Stimulated activated CD4-positive, alpha-beta T cell treated with anti-CD3 and anti-CD28 coated beads, Interleukin-1b, Interleukin-23, amount 100 ng/mL, for 24 hours (primary cell): ENCODE measurements at places on chromosomes 2 and 18.

DNA sequence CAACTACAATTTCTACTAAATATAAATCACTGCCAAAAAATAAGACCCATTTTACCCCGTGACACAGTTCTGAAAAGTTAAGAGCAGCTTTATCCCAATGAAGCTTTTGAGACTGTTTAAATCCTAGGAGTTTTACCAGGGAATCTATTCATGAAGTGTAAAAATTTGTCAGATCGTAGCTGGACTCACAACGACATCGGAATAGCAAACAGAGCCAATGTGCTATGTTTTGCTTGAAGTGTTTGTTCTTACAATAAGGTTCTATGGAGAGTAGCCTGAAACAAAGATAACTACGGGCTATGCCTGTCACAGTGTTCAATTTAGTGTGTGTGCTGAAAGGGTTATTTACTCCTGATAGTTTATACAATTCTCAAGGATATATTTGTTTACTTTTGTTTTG, 78.5 kb upstream of the L3MBTL4 start:
- no peak for DNase-seq

GRCh38 chr2:62202019-62202722, 6.3 kb downstream of the B3GNT2 start:
- DNase-seq: no peak

- DNase-seq: no peak
These were observed 199.1 kb upstream of the SLC14A2 start for GRCh38 chr18:45416168-45416567.

DNA sequence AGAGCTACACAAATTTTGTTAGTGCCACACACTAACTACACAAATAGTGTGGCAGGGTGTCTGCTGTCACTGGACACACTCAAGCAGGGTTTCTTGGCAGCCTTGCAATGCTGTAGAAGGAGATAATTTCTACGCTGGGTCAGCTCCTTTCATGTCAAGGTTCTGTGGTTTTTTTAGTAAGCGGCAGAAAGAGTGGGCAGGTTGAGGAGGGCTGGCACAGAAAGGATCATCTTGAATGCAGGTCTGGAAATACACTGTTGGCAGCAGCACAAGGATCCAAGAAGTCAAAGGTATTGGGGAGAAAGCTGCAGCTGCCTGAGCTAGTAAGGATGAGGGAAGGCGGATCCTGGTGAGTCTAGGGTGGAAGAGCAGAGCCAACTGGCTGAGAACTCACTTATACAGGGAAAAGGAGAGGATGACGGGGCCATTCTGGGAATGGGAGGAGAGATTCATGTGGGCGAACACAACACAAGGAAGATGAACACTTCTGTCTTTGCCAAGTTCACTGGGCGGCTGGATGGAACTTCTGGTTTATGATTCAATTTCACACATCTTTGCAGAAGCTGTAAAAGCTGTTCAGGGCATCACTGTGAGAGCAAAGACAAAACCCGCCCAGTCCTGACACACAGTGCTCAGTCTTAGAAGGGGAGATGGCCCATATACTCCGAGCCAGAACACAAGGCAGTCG, 16.9 kb upstream of the CYRIA start:
- no peak for DNase-seq

GRCh38 chr2:67891642-67892041, 171.2 kb downstream of the C1D start:
- no peak for DNase-seq

DNA sequence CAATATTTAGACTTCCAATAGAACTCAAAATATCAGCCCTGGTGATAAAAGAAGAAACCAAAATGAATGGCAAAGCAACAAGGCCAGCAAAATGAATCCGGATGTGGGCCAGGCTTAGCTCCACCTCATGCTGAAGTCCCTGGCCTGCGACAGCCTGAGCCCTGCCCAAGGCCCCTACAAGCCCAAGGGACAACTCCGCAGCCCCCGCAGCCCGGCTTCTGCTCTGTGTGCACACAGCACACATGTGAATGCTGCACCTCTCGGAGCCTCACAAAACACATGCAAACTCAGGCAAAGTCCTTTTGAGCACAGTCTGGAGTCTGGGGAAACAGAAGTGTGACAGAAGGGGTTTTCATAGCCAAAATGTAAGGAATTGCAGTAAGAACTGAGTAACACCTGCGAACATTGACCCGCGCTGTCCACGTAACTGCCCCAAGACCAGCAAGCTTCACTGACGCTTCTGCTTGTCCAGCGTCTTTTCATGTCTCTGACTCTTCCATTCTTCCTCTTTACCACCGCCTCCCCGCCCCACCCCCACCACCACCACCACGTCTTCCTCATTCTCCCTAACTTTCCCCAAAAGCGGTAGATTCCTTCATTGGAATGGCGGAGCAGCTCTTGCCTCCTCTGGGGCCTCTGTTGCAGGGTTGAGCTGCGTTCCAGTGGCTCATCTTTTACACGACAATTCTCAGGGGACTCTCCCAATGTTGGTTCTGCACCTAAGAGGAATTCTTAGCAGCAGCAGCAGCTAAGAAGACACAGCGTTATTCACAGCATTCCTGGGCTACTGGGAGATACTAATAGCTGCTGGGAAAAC, 136.4 kb upstream of the COPS8 start:
- DNase-seq: no peak

- DNase-seq: no peak
These were observed 566 bp upstream of the MRPS5 start for GRCh38 chr2:95122197-95122551.

DNA sequence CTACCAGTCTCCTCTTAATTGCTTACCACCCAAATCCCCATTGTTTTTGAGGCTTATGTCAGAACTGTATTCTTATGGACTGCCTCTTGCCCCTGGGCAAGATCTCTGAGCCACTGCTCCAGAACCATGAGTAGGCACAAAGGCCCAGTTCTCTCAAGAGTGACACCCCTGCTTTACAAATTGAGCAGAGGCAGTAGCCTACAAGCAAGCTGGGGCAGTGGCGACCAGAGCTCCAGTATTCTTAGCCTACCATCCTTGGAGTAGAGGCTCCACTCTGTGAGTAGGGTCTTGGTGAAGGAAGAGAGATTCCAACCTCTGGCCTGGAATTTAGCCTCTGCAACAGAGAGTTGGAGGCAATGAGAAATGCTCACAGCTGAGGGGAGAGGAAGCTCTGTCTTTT, 36.5 kb downstream of the WDR75 start:
- no peak for DNase-seq

DNA sequence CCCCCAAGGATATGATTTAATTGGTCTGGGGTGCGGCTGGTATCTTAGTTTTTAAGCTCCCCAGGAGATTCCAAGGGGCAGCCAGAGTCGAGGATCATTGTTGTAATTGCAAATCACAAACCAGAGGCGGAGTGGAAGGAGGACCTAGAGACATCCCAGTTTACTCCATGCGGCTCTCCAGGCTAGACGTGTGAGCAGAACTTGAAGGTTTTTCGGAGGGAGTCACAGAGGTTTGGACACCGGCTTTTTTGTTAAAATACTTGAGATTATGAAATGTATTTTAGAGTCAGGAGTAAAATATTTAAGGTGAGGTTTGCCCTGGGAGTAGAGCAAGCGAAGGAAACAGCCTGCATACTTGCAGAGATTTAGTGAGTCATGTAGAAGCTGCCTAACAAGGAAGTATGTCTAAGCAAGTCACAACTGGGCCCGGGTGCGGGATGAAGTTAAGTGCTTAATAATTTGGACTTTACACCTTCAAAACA, 39.5 kb downstream of the TGOLN2 start:
- DNase-seq: no peak

GRCh38 chr18:76518123-76518859, 23.2 kb upstream of the ZNF516 start:
- DNase-seq: no peak

GRCh38 chr2:100818606-100819369, 1.2 kb upstream of the NPAS2 start:
- DNase-seq: no peak

- no peak for DNase-seq
These were observed 257.1 kb downstream of the MYO3B start for GRCh38 chr2:170434900-170435621.

DNA sequence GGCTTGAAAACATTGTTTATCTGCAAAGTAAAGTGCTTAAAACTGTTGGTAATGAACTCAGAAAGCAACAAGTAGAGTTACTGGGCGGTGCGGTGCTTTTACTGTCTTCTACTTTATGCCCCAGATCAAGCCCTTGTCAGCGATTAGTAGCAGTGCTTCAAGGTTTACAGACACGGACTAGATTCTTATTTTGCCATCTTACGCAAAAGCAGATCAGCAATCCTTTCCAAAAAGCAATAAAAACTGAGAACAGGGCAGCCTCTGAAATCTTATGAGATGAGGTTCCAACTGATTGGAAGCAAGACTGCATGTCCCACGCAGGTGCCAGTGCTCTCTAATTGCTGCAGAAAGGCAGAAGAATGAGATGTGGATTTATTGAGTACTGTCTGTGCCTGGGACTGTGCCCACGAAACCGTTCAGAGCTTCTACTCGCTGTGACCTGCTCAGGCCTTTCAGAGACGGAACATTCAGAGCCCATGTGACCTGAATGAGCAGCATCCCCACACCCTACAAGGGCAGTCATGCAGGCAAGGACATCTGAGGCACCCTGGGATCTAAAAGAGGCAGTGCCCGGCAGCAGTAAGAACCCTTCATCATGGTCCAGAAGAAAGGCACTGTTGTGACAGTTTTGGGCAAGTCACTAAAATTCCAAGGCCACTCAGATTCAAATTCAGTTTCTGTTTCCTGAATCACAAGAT, 15.7 kb downstream of the COL4A3 start:
- no peak for DNase-seq

DNA sequence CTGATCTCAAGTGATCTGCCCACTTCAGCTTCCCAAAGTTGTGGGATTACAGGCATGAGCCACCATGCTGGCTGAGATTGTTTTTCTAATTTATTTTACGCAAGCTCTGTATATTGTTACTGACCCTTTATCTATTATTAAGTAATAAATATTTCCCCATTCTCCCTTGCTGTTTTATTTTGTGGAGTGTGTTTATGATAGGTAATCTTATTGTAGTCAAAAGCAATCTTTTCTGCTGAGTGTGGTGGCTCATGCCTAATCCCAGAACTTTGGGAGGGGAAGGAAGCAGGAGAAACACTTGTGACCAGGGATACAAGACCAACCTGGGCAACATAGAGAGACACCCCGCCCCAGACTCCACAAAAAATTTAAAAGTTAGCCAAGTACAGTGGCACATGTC, 55.2 kb upstream of the RTN4 start:
- DNase-seq: no peak

DNA sequence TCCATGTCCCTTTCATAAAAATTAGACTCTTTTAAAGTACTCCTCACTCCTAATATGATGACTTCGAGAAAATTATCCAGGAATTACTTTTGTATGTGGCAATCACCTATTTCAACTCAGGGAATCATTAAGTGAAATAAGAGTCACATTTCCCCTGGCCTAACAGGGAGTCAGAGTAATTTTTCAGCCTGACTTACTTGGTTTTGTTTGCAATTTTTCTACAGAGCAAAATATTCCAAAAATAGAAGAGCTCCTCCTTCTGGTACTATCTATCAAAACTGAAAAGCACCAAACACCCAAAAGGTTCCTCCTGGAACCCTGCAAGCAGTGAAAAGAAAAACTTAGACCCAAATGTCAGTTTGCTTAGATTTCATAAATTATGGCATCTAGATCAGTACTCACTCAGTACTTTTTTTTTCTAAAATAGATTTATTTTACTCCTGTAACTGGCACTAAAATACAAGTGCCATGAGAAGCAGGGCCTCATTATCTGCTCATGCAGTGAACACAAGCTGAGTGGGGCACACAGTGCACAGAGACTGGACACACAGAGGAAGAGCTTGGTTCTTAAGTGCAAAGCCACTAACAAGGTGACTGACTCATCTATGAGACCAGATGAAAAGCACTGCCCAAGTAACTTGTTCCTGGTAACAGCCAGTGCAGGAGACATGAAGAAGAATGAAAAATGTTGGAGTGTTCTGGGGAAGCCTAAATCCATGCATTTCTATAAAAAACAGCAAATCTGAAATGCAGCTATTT, 28.7 kb downstream of the ACAA2 start:
- DNase-seq: no peak

DNA sequence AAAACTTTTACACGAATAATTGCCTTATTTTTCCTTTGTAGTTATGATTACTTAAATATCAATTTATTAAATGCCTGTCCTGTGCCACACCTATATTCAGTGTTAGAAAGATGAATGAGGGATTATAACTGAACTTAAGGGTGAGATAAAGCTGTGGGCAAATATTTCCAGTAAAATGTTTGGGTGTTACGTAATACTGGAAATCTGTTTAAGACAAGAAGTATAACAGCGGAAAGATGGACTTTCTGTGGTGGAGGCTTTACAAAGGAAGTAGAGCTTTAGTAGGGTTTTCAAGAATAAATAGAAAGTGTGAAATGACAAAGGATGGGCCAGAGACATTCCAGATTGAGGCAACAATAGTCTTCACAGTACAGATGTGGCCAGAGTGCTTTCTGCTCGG, 927.0 kb downstream of the DPP10 start:
- DNase-seq: no peak

GRCh38 chr2:181500201-181500600, 43.0 kb downstream of the ITGA4 start:
- DNase-seq: no peak

DNA sequence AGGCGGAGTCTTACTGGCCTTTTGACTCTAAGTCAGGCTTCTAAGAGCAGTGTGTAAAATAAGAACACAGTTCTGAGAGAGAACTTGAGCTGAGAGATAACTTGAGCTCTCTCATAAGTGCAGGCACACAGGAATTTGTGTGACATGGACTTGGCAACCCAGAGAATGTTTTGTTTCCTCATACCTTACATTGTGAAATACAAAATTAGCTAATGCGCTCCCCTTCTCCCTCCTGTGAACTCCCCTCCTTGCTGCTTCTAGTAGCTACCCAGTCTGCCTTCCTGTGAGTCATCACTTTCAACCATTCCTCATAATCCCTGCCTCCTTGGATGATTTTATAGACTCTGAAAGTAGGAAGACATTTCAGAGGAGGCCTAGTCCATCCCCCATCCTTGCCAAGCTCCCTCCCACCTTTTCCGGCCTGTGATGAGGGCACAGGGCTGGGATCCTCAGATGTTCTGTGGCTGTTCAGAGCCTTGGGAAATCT, 22.6 kb downstream of the FER1L5 start:
- no peak for DNase-seq

GRCh38 chr18:69974365-69974764, 26.7 kb upstream of the CD226 start:
- DNase-seq: no peak

- no peak for DNase-seq
These were observed 31.3 kb downstream of the EXOC6B start for GRCh38 chr2:72794572-72794971.

- DNase-seq: no peak
These were observed 59.9 kb upstream of the STPG4 start for GRCh38 chr2:47214990-47215389.

DNA sequence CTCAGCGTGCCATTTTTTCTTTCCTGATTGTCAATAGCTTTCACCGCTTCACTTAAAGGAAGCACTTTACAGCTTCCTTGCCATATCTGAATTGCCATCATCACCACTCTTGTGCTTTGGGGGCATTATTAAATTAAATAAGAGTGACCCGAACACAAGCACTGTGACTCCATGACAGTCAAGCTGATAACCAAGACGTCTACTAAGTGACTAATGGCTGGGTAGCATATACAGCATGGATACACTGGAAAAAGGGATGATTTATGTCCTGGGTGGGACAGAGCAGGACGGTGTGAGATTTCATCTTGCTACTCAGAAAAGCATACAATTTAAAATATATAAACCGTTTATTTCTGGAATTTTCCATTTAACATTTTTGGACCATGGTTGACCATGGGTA, 24.3 kb upstream of the AFF3 start:
- no peak for DNase-seq
